Stimulated activated CD8-positive, alpha-beta memory T cell treated with anti-CD3 and anti-CD28 coated beads, Interleukin-15, amount 100 ng/mL, for 4 hours (primary cell): ENCODE measurements at places on chromosomes 3 and 15.

- DNase-seq: no peak
Observed at GRCh38 chr3:76131396-76132153, 346.2 kb upstream of the ZNF717 start.

DNA sequence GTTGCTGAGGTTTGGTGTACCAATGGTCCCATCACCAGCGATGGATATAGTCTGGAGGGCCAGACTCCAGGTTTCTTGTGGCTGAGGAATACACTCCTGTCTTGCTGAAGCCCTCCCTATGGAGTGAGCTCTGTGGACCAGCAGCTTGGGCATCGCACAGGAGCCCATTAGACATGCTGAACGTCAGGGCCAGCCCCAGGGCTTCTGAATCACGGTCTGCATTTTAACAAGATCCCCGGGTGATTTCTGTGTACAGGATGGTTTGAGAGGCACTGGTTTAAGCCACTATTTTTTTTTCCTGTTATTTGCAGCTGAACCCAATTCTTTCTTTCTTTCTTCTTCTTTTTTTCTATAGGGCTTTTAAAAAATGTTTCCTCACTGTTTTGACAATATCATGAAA, 69.5 kb upstream of the XCR1 start:
- DNase-seq: no peak

- no peak for DNase-seq
Observed at GRCh38 chr3:50743643-50744042, 68.9 kb downstream of the DOCK3 start.

DNA sequence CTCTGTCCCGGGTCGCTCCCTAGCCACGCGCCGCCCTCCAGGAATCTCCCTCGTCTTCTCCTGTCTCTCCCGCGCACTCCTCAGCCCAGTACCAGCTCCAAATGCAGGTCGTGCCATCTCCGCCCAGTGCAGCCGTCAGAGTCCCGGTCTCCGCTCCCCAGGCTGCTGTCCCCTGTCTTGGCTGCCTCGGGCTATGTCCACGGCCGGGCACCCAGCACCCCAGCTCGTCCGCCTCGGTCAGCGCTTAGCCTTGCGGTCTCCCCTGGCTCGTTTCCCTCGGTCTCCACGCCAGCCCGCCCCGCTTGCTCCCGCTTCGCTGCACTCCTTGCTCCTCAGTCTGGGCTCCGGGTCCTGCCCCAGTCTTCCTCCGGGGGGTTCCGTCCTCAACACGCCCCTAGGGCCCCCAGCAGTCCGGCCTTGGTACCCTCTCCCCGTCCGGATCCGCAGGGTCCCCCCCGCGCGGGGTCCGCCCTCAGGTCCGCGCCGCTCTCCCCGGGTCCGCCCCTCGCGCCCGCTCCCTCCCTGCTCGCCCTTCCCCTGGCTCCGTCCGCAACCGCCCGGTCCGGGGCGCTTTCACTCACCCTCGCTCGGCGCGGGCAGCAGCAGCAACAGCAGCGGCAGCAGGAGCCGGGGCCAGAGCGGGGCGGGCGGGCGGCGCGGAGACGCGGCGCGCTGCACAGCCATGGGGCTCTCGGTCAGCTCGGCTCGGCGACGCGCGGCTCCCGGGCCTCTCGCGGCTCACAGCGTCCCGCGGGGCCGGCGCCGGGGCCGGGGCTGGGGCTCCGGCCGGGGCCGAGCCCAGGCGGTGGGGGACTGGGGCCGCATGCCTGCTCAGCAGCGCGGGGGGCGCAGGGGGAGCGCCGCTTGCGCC, 462 bp downstream of the IGDCC3 start:
- no peak for DNase-seq

DNA sequence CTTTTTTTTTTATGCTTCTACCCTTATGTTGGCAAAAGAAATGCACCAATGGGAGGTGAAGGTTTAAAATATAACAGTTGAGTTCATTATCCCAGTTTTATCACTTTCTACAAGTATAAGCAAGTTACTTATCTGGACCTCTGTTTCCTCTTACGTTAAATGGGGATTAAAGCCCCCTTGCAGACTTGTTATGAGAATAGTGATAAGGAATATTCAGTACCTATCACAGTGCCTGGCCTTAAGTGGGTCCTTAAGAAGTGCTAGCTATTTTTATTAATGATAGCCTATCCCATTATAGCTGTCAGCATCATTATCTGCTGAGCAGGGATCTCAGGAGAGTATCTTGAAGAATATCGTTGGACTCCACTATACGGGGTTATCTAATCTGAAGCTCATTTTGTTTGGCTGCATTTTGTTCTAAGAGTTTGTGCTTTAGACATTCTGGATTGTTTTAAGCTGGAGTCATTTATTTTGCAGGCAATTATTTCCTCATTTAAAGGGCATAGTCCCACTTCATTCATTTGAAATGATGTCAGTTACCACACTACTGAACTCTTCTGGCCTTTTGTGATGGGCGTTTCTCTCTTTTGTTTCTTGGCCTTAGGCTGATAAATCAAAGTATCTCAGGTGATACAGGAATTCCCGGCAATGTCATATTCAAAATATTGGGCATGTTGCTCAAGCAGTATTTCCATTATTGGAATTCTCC, 28.8 kb downstream of the RAB8B start:
- no peak for DNase-seq

DNA sequence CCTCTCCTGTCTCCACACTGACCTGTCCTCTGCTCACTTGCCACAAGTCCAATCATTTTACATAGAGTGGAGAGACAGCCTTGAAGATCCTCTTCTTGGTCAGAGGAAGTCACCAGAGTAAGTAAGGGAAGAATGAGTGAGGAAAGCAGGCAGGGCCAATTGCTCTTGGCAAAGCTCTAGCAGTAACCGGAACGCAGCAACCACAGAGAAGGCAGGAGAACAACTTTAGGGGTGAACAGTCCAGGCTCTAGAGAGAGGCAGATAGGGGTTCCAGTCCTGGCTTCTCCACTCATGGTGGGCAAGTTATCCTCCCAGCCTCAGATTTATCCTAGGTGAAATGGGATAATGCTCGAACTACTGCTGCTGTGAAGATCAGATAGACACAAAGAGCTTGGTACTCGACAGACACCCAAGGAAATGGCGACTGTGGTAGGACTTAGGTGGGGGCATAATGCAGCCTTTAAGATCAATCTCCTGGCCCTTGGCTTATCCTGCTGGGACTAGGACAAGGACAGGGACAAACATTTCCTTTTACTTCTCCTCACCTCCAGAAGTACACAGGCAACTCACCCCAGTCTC, 1.2 kb upstream of the ADAMTSL3 start:
- no peak for DNase-seq

DNA sequence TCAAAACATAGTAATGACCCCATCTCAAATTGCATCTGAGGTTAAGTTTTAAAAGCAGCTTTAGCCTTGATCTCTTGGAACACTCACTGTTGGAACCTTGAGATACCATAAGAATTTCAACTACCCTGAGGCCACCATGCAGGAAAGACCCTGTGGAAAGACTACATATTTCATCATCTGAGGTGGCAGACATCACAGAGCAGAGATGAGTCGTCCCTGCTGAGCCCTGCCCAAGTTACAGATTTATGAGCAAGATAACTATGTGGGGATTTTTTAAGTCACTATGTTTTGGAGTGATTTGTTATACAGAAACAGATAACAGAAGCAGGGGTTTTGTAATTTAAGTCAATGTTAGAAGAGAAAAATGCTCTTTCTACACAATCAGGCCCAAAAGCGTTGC, 168.4 kb downstream of the STAC start:
- DNase-seq: no peak

GRCh38 chr15:35150361-35150760, 65.3 kb upstream of the NANOGP8 start:
- DNase-seq: no peak

DNA sequence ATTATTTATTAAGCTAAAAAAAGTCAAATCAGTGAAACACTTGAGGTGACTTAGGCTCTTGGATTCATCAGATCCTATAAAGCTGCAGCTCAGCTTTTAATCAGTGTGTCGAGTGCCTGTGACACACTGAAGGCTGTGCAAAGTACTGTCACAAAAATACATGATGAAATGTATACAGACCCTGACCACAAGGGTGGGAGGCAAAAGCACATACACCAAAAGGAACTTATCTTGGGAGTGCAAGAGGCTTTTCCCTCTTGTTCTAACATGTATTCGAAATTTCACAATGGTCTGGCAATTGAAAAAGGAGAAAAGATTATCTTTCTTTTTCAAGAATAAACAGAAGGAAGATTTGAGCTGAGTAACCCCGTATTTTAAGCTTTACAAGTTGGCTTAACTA, 35.9 kb downstream of the VGLL4 start:
- no peak for DNase-seq

DNA sequence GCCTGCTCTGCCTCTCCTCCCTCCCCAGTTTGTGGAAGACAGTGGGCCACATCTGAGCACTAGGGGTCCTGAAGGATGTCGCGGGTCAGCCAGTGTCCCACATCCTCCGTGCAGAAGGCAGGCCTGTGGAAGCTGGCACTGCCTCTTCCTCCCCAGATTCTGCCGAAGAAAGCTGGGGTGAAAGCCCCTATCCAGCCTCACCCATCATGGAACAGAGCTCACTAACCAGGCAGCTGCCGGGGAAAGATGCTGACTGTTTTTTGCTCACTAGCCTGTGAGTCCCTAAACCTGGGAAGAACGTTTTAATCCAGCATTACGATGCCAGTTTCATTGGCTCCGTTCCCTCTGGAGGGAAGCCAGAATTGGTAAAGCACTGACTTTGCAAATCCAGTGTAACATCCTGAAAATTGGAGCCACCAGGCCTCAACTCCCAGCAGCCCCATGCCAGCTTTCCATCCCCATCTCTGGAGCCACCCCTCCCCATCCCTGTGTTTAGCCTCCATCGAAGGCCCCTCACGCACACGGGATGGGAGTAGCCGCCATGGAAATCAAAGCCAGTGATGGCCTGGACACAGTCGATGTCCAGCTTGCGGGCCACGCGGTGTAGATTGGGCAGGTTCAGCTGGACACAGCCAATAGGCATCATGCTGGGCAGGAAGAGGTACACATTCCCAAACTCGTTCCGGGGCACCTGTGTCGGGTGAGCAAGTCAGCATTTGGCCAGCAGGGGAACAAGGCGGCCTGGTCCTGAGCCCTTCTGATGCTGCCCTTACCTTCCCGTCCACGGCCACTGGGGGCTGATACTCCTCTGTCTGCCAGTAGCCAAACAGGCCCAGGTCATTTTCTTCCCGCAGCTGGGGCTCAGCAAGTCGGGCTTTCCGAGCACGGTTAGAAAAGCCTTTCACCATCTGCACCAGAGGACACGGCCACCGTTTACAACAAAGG, 23.5 kb downstream of the TMEM43 start:
- DNase-seq: no peak

DNA sequence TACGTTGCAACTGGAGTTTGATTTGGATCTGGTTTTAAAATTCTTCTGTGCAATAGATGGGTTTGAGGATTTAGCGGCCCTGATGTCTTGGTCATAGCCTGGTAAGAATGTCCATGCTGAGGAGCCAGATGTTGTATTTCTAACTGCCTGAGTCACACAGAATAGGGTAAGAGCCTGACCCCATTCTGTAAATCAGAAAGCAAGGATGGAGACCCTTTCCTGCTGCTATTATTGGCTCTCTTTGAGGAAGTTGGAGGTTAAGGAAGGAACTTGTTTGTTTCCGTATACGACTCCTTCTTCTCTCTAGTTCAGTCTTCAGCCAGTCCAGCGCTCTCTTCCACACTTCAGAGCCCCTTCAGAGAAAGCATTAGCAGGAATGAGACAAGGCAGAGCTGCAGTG, 65.1 kb downstream of the HCN4 start:
- DNase-seq: no peak

- DNase-seq: no peak
Observed at GRCh38 chr15:70031261-70031660, 66.5 kb downstream of the TLE3 start.

- DNase-seq: no peak
Observed at GRCh38 chr15:38316311-38316710, 63.7 kb downstream of the SPRED1 start.

DNA sequence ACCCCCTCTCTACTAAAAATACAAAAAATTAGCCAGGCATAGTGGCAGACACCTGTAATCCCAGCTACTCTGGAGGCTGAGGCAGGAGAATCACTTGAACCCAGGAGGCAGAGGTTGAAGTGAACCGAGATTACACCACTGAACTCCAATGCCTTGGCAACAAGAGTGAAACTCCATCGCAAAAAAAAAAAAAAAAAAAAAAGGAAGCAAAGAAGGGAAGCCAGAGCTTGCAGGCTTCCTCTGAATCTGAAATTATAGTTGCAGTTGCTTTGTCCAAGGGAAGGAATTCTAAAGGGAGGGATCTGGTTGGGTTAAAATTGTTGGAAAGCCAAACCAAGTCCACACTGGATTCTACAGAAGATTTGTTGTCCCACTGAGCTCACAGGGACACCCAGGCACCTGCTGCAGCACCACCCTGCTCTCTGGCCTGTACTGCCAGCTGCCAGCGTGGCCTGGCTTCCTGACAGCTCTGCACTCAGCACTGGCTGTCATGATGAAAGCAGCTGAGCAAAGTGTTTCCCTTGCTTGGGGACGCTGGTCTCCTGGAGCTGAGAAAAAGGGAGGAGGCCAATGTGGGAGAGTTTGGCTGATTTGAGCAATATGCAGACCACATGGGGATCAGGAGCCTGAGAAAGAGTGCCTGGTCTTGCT, 88.8 kb upstream of the HES1 start:
- DNase-seq: no peak

- DNase-seq: no peak
Observed at GRCh38 chr3:72846166-72846565, 2.1 kb downstream of the SHQ1 start.

DNA sequence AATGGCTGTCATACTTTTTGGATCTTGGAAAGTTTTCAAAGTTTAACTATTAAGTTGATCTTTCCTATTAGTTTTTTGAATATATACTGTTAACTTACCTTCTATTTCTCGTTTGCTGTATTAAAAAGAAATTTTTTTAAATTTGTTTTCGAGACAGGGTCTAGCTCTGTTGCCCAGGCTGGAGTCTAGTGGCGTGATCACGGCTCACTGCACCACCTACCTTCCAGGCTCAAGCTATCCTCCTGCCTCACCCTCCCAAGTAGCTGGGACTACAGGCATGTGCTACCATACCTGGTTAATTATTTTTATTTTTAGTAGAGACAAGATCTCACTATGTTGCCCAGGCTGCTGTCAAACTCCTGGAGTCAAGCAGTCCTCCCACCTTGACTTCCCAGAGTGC, 4.6 kb downstream of the KNL1 start:
- no peak for DNase-seq

- no peak for DNase-seq
Observed at GRCh38 chr3:178437236-178437635, 99.0 kb upstream of the KCNMB2 start.

DNA sequence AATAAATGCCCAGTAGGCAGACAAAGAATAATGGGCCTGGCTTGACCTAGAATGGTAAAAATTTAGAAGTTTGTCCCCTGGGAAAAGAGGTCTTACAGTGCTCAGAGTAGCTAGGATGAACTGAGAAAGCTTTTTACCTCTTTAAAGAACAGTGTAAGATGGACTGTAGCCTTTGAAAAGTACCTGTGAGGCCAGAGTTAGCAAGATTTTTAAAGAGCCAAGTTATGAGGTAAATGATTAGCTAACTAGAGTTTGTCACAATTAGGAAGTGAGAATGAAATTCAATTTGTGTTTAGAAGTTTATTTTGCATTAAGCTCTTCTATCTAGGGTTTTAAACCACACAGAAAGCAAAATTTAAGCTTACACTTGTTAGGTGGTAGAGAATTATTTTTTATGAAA, 480.9 kb downstream of the ZIC1 start:
- no peak for DNase-seq

- no peak for DNase-seq
Observed at GRCh38 chr3:167304077-167304476, 76.0 kb downstream of the ZBBX start.
